Activated T-helper 1 cell treated with anti-CD3 and anti-CD28 coated beads, Interleukin-2, amount 50 U/mL, for 16 hours (primary cell): ENCODE measurements at places on chromosomes 3 and 15.

GRCh38 chr3:191350396-191351090, 20.2 kb upstream of the UTS2B start:
- no peak for DNase-seq

GRCh38 chr3:133662278-133662651, 524 bp upstream of the TOPBP1 start:
- DNase-seq: no peak

DNA sequence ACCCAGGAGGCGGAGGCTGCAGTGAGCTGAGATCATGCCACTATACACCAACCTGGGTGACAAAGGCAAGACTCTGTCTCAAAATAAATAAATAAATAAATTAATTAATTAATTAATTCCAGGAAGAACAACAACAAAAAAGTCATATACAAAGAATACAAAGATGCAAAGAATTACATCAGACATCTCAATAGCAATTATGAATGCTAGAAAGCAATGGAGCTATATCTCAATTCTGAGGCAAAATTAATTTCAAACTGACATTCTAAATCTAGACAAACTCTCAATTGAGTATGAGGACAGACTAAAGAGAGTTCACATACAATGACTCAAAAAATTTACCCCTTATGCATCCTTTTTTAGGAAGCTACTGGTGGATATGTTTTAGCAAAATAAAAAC, 69.6 kb upstream of the CTNNB1 start:
- DNase-seq: no peak

DNA sequence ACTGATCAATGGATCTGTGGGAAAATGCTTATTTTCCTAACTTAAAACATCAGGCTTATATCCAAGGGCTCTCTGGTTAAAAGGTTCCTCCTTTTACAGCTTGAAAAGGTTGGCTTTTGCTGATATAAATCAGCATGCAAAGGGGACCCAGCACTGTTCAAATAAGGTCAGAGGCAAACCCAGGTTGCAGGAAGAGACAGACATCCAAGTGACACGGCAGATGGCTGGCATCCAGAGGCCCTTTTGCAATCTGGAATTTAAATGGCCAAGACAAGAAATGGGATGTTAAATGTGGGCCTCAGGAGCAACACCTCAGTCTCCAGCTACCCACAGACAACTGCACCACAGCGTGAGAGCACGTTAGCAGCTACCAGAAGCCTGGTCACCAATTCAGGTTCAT, 6.3 kb downstream of the SH3BP5 start:
- DNase-seq: no peak

DNA sequence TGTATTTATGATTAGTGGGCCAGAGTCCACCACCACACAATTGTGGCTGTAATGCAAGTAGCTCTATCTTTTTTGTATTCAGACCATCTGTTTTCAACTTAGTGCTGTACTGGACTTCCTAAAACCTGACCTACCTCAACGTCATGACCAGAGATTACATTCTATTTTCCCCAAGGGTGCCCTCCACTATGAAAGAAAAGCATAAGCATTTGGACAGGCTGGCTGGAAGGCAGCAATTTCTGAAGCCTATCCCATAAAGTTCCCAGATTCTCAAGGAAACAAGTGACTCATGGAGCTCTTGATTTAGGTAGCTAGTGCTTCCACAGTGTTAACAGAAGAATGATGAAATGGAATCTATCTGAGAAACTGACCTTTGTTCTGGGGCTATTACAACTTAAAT, 75.8 kb downstream of the COL8A1 start:
- DNase-seq: no peak

- peak; percentile 48 for DNase-seq
Measured at GRCh38 chr3:137032465-137033120, 74.8 kb downstream of the IL20RB start.

DNA sequence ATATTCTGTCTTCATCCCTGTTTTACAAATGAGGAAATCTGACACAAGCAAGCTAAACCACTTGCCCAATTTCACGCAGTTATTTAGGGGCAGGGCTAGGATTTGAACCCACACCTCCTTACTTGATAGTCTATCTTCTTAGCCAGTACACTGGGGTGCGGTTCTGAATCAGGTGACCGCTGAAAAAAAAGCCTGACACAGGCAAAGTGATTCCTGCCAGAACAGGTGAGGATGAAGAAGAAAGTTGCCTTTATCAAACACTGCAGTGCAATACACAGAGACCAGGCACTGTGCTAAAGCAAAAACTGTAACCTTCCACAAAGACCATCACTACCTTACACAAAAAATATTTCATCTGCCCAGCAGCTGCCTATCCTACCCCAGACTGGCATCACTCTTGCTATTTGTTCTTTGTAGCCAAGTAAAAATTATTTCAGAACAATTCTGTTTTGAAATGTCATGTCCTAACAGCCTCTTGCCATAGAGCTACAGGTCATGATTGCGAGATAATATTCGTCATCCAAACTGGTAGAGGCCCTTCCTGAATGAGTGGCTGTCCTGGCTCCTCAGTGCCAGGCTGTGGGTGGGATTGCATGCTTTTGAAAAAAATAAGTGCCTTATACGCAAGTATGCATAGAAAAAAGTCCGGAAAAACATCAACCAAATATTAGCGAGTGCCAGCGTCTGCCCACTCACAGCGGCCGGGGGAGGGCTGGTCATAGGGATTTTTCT, 142.3 kb upstream of the TPM1 start:
- no peak for DNase-seq

GRCh38 chr3:42020684-42021307, 58.9 kb upstream of the ULK4 start:
- DNase-seq: no peak

- DNase-seq: no peak
Measured at GRCh38 chr3:105842943-105843342, 25.9 kb downstream of the CBLB start.

- DNase-seq: no peak
Measured at GRCh38 chr3:84724877-84725276, 233.9 kb upstream of the CADM2 start.

- DNase-seq: no peak
Measured at GRCh38 chr15:80217327-80217900, 34.6 kb downstream of the CTXND1 start.

DNA sequence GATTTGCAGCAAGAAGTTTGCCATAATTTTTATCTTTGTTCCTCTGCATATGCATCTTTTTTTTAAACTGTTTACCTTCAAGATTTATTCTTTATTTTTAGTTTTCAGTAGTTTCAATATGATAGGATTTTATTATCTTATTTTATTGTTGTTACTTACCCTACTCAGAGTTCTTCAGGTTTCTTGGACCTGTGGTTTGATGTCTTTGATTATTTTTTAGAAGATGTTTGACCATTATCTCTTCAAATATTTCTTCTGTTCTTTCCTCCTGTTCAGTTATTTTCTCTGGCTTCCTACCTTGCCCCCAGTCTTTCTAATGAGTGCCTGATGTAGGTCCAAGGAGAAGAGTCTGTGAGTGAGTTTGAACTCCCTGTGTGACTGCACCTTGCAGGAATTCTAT, 137.7 kb downstream of the FILIP1L start:
- DNase-seq: no peak

DNA sequence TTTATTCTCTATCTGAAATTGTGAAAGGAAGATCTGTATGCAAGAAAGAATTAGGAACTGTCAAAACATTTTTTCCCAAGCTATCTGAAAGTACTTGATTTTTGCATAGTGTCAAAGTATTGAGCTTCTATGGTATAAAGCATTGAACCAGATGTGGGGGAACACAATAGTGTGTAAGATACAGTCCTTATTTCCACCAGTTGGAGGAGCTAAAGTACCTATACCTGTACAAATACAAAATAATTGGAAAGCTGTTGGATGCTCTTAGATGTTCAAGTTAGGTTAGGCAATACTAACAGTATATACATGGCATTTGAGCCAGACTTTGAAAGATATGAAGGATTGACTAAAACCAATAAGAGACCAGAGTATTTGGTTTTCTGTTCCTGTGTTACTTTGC, 148.4 kb downstream of the B3GALNT1 start:
- DNase-seq: no peak

DNA sequence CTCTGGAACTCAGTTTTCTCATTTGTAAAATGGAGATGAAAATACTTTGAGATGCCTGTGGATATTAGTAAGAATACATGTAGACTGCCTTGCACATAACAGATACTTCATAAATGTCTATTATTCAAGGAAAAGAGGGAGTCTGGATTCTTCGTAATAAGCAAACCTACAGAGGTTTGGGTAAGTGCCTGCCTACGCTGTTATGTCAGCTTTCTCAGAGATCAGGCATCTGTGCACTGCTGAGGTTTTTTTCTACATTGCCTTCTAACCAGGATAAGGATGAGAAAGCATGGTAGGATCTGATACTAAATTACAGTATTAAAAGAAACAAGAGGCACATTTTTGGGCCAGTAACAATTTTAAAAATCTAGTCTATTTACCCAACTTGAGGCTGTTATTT, 10.9 kb downstream of the MCTP2 start:
- no peak for DNase-seq

- DNase-seq: no peak
Measured at GRCh38 chr3:122977746-122978466, 49.7 kb downstream of the SEMA5B start.

DNA sequence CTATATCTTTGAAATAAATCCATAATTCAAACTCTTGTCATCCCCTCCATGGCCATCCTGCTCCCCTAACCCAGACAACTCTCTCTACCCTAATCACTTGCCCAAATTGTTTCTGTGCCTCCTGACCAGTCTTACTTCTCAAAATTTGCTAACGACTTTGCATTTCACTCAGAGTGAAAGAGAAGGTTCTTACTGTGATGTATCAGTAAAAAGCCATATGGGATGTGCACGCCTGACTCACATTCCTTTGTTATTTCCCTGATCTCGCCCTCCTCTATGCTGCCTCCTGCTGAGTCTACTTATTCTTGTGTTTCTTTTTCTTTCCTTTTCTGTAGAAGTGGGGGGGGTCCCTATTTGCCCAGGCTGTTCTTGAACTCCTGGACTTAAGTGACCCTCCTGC, 487.2 kb upstream of the FRG2C start:
- DNase-seq: no peak
